Right kidney (tissue), 9 donors: ENCODE measurements at places on chromosomes 6 and 20.

DNA sequence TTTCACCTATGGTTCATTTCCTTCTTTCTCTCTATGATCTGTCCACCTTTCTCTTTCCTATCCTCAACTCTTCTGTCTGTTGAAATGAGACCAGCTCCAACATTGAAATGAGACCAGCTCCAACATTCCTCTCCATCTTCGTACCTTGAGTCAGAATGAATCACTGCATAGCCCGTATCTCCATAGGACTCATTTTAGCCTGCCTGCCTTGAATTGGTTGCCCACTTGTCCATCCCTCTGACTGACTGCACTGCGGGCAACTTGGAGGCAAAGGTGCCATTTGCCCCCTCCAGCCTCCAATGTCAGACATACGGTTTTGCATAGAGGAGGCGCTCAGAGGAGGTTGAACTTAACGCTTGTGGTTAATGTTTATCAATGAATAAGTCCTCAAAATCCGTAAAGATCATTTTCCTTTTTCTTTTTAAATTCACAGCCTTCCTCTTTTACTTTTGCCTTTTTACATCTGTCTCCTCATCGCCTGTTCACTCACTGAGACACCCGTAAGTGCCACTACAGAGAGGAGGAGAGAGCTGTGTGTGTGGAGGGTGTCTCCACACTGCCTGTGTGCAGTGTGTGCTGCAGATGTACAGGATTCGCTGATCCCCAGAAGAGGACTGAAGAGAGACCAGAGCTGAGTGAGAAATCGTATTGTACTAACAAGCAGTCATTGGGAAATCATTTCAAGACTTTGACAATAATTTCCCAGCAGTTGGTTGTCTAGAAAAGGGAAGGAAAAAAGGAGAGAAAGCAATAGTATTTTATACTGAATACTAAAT, 579.6 kb upstream of the MAP3K7 start:
- DNase-seq: no peak

GRCh38 chr20:32495949-32496348, 89.2 kb downstream of the NOL4L start:
- DNase-seq: no peak

GRCh38 chr6:103081126-103081525, 1687.6 kb downstream of the GRIK2 start:
- DNase-seq: no peak

DNA sequence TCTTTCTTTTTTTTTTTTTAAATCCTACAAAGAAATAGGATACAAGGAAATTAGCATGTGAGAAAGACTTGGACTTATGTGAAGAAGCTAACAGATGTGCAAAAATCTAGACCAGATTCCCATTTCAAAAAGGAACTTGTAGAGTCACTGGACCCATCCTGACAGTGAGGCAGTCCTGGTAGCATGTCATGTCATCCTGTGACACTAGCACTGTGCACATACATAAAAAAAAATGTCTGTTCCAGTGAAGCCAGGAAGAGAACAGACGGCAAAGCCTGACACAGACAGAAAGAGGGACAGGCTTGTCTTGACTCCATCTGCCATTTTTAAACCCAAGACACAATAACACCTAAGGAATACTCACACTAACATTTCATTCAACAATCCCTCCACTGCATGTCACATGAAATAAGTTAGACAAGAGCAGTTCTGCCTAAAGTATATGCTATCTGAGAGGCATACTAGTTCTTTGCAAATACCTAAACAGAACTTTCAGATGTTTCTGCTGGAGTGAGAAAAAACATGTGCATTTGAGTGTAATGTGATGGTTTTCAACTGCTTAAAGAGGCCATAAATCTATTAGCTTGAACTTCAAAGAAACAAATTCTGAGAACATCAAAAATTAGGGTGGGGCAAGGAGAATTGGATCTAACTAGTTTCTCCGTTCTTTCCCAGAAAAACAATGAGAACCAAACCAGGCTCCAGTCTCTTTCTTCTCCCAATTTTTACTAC, 159.6 kb downstream of the BACH2 start:
- DNase-seq: no peak

GRCh38 chr6:22119500-22119899, 177.3 kb downstream of the PRL start:
- DNase-seq: no peak

GRCh38 chr20:2455771-2456497, 14.7 kb downstream of the SNRPB start:
- no peak for DNase-seq

DNA sequence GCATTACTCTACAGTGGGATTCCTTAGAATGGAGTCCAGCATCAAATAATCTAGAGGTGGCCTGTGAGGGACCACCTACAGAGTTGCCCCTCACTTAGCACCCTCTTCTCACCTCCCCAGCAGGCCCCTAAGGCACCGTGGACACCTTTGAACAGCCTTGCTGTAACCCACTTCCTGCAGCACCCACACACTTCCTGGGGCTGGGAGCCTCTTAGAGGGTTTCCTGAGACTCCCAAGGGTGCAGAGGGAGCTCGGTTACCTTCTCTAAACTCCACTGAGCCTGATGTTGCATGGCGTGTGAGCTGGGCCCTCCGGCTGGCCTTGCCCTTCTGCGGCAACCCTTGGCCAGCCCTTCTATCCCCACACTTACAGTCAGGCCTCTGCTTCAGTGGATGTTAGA, 7.3 kb upstream of the SIRPG start:
- no peak for DNase-seq

GRCh38 chr6:72826744-72827438, 205.0 kb downstream of the KCNQ5 start:
- no peak for DNase-seq

DNA sequence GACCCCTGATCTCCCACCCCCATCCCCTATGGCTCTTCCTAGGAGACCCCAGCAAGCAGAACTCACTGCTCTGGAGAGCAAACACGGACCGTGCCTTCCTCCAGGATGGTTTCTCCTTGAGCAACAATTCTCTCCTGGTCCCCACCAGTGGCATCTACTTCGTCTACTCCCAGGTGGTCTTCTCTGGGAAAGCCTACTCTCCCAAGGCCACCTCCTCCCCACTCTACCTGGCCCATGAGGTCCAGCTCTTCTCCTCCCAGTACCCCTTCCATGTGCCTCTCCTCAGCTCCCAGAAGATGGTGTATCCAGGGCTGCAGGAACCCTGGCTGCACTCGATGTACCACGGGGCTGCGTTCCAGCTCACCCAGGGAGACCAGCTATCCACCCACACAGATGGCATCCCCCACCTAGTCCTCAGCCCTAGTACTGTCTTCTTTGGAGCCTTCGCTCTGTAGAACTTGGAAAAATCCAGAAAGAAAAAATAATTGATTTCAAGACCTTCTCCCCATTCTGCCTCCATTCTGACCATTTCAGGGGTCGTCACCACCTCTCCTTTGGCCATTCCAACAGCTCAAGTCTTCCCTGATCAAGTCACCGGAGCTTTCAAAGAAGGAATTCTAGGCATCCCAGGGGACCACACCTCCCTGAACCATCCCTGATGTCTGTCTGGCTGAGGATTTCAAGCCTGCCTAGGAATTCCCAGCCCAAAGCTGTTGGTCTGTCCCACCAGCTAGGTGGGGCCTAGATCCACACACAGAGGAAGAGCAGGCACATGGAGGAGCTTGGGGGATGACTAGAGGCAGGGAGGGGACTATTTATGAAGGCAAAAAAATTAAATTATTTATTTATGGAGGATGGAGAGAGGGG, 1.4 kb downstream of the LTA start:
- DNase-seq: no peak

GRCh38 chr20:23049201-23050075, at the start of gene THBD:
Gene THBD (minus strand): TSS chr20:23049672. CDS start chr20:23049504, 168 bp downstream.
- DNase-seq: peak; percentile 82

DNA sequence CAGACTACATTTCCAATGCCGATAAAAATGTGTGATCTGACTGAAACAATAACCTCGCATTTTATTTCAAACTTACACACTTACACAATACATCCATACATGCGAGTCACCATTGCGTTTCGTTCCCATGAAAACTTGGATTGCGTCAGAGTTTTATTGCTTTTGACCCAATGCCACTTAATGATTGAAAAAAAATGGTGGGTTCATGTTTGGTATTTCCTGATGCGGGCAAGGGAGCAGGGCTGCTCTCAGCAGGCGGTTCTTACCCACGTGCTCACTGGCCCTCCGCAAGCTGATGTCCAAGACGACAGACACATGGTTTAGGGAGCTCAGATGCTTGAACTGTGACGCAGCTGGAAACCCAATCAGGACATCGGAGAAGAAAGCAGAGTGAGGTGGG, 281.0 kb upstream of the SULF2 start:
- DNase-seq: no peak

GRCh38 chr6:128479048-128479666, 41.2 kb downstream of the PTPRK start:
- DNase-seq: no peak

GRCh38 chr20:11067359-11067758, 393.6 kb upstream of the JAG1 start:
- no peak for DNase-seq

- DNase-seq: no peak
Observed at GRCh38 chr20:58660855-58661597, 9.9 kb downstream of the STX16 start.

GRCh38 chr6:128538763-128539162, 18.4 kb upstream of the PTPRK start:
- no peak for DNase-seq

- DNase-seq: no peak
Observed at GRCh38 chr6:15522427-15522826, 140.4 kb downstream of the DTNBP1 start.

GRCh38 chr6:14470671-14471070, 353.1 kb downstream of the CD83 start:
- no peak for DNase-seq

GRCh38 chr6:39831701-39832100, 39.5 kb downstream of the DAAM2 start:
- DNase-seq: no peak

DNA sequence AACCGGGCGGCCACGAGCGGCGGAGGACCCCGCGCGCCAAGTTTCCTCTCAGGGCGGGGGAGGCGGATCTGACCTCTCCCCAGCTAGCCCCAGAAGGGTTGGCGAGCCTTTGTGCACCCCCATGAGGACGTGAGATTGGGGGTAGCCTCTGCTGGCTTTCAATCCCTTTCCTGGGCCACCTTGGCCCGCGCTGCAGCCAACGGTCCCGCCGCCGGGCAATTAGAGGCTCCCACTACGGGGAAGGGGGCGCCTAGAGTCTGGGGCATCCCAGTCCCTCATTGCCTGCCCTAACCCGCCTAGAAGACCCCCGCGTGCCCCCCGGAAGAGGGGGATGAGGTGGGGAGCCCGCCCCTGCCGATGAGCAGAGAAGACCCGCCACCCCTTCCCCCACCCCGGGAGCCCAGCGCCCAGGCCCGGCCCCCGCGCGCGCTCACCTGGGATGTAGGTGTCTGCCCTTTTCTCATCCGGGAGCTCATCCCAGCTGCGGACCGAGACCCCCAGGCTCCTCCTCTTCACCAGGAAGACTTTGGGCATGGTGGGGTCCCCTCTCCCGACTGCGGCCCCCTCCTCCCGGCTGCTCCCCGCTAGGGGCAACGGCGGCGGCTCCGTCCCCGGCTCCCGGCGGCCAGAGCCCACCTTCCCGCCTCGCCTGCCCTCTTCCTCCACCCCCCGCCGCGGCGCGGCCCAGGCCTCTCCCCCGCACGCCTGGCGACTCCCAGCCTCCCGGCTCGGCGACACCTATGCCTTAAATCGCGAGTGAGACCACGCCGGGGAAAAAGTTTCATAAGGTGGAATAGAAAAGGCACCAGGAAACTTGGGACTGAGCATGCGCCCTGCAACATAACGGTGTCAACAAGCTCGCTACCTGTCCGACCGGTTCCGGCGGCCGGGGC, at the start of gene OVOL2:
OVOL2 (minus strand) TSS at position 816 of the 893 bp plus-strand sequence; CDS start at position 534, 282 bp downstream.
- DNase-seq: peak; percentile 60

- no peak for DNase-seq
Observed at GRCh38 chr20:10789386-10789785, 115.6 kb upstream of the JAG1 start.

- no peak for DNase-seq
Observed at GRCh38 chr20:44388466-44389023, 33.0 kb downstream of the HNF4A start.

DNA sequence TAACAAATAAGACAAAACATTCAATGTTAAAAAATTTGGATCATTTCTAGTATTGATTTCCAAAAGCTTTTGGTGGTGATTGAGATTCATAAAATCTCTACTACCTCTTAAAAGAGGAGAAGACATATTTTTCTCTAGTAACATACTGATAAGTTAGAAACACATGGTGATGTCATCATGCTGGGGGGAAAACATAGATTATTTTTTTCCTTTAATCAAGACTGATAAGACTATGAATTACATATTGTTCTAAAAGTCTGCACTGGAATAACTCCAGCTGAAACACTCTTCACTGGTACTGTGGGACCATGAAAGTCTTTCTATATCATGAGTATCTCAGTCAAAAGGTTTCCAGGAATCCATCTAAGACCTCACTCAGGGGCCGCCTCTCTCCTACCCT, 515.8 kb downstream of the PRKN start:
- no peak for DNase-seq

GRCh38 chr6:15538106-15538505, 124.7 kb downstream of the DTNBP1 start:
- no peak for DNase-seq

- no peak for DNase-seq
Observed at GRCh38 chr6:137651591-137652335, 157.6 kb upstream of the OLIG3 start.

DNA sequence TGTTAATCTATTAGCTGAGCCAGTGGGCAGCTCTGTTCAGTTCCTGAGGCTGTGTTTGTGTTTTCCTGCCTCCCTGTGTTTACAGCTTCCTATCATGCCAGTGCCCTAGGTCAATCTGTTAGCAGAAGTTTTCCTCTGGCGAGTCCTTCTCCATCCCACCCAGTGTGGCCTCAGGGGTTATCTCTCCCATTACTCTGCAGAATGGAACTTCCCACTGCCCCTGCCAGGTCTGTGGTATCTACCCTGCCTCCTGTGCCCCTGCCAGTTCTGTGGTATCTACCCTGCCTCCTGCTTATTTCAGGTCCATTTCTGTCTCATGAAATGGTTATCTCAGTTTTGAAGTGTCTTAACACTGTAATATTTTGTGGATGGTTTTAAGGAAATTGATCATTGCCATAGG, 63.1 kb downstream of the SLX4IP start:
- DNase-seq: no peak
